Inflammatory macrophage (primary cell): ENCODE measurements at places on chromosomes 2 and 18.
A peak's percentile ranks its signal among the peaks of the same experiment; 100 is the strongest.

GRCh38 chr2:175832866-175833265 lies 169.2 kb downstream of the LNPK start:
- no peak for DNase-seq

- no peak for DNase-seq
These were observed 141.3 kb upstream of the IL1R2 start for GRCh38 chr2:101850450-101850849.

- peak; percentile 18 for DNase-seq
These were observed 138.0 kb downstream of the AKAIN1 start for GRCh38 chr18:5058768-5059695.

DNA sequence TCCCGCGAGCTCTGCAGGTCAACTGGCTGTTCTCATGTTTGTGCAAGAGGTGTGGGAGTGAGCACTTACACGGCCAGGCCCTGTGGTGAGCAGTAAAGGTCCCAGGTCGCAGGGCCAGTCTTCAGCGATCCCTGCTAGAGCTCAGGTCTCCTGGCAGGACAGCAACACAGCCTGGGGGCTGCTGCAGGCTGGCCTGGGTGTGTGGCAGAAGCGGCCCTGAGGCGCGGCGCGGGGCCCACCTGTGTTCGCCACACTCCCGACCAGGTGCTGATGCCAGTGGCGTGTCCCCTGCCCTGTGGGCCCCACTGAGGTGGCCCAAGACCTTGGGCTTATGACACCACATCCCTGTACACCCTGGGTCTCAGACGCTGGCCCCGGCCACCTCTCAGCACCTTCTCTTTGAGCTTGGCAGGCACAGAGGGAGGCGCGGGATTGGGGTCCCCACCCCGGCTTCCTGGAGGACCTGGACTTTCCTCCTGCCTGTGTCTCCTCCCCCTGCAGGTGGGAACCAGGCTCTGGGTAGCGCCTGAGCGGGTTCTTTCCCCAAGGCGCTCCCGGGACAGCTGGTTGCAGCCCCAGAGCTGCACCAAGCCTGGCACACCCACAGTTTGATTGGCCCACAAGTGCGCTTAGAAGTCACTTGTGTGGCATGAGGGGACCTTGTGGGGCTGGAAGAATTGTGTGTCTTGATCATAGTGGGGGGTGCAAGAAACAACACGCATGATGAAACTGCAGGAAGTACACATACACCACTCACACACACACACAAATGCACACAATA lies 59.2 kb downstream of the TWIST2 start:
- no peak for DNase-seq
